ENCODE measurements at places on chromosomes 3 and 15. TPM values are rescaled to one million over a fixed set of nuclear protein-coding genes. Genes with fewer than 3 reads are reported as not detected.
A peak's percentile ranks its signal among the peaks of the same experiment; 100 is the strongest.

GRCh38 chr3:14491396-14492190, 48.5 kb downstream of the GRIP2 start:
- DNase-seq: peak; percentile 46

- no peak for DNase-seq
These were observed 37.2 kb downstream of the SMAD3 start for GRCh38 chr15:67102599-67102929.

GRCh38 chr15:90674476-90674875, 42.7 kb upstream of the BLM start:
- no peak for DNase-seq

DNA sequence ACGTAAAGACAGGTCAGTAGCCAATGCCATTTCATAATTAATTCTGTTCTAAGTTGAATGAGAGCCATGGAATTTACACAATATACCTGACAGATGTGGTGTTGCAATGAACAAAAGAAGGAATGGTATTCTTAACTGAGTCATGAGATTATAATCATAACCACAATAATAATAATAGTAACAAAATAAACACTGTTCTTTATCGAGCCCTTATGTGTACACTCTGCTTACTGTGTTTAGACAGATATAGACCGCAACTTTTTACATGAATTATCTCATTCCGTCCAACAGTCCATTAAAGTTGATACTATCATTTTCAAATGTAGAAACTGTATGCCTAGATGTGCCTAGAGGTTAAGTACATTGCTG, 28.2 kb upstream of the SCAANT1 start:
- no peak for DNase-seq

The C3orf49 gene
- not detected for polyA plus RNA-seq

DNA sequence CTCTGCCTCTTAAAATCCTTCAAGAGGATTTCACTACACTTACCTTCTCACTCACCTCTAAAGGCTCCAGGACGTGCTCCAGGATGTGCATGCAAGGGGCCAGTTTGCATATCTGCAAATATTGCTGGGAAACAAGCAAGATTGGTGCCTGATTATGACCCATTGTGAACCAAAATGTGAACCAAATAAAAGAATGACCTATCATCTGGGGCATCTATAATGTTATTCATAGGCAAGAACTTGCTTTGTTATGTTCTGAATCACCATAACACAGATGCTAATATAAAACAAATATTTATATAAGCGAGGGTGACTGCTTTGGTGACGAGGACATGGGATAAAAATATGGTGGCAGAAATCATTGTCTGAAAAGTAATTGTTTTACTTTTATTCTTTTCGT, 5.5 kb downstream of the IL12A start:
- no peak for DNase-seq

DNA sequence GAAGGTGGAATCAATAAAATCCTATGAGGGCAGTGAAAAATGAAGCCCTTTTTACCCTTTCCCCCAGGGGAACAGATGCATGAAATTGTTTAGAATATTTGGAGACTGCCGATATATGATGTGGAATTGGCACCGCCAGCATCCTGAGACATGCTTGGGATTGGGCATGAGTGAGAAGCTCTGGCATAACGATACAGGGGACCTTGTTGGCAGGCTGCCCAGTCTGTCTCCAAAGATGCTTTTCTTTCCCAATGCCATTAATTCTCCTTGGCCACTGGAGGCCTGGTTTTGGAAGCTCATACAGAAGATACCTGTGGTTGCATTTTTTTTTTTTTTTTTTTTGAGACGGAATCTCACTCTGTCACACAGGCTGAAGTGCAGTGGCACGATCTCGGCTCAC, 800.6 kb upstream of the LMCD1 start:
- no peak for DNase-seq

DNA sequence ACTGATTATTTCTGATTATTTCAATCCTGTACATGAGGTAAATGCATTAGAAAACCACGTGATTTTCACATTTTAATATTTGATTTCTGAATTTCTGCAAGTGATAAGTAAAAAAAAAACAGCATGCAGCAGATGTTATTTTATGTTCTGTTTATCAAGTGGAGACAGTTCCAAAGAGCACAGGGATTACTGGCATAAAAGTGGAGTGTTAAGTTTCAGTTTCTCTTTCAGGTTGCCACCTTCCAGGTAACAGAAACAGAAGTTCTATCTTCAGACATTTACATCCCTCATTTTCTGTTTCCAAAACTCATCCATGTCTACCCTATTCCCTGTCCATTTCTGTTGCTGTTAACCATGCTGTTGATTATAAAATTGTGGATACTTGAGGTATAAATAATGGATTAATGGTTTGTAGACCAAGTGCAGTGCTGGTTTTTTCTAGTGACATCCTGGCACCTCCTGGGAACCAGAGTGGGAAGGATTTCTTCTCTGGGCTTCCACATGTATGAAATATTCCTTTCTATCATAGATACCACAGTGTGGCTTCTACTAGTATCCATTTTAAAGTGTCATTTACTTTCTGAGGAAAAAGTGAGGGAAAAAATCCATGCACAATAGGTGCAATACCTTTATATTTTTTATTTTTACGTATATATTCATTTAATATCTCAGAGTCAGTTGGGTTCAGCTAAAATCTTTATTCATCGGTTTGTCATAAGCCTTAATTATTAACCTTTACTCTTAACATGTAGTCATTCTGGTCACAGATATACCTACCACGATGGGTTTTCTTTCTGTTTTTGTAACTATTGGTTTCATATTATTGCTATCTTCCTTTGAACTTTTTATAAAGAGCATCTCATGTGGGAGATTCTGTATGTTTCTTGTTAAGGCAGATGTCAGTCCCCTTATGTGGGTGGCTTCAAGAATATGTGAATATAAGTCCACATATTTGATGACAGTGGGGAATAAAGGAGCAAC, 1010.0 kb downstream of the SQOR start:
- DNase-seq: no peak

DNA sequence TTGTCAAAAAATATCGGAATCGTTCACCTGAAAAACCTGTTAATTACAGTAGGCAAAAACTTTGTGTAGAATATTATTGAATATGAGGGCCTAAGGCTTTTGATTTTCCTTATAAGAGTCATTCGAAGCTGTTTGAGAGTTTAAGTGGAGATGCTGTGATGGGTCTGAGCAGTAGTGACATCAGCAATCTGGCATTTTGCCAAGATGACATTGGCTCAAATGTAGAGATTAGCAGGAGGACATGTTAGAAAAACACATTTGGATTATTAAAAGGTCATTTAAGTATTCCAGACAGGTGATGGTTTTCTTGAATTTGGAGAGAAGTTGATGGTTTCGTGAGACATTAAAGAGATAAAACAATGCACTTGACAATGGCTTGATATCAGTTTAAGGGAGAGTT, 12.9 kb downstream of the OR5AC2 start:
- DNase-seq: no peak

GRCh38 chr15:49452595-49452994, 29.6 kb downstream of the FGF7 start:
- no peak for DNase-seq

The C3orf20 gene
- 0.02 TPM for polyA plus RNA-seq

DNA sequence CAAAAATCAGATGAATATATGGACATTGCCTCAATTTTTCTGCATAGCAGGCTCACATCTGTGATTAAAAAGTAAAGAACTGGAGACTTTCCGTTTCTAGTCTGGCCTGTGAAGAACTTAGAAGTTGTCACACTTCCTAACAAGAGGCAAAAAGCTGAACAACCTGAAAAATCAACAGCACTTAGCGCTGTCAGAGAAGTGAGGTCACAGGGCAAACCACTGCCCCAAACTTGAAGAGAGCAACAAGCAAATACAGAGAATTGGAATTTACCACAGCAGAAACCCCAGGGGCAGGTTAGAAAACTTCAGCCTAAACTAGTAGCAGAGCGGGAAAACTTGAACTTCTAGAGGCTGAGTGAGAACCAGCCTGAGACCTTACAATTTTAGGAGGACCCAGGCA, 38.9 kb downstream of the CCDC54 start:
- no peak for DNase-seq

The GPR15 gene
- polyA plus RNA-seq: not detected

DNA sequence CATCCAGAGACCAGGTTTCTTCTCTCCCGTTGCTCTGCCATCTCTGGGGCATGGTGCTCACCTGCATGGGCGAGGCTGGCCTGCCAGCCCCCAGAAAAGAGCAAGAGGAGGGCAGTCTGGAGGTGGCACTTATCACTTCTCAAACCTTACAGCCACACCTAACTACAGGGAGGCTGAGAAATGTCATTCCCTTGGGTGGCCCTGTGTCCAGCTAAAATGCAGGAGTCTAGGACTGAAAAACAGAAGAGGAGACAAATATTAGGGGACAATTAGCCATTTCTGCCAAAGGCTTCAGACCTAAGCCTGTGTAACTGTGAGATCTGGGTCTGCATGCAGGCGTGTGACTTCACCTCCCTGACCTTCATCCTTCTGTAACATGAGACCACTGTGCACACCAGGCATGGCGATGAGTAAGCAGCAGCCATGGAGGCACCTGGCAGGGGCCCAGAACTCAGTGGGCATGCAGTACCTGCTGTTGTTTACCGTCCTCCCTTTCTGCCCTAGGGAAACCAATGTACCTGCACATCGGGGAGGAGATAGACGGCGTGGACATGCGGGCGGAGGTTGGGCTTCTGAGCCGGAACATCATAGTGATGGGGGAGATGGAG, 83.4 kb downstream of the MESD start:
- DNase-seq: no peak

The CCR2 gene
- polyA plus RNA-seq: 0.43 TPM

The ZNF385D gene
- 0.86 TPM for polyA plus RNA-seq

- no peak for DNase-seq
These were observed 91.8 kb upstream of the CGNL1 start for GRCh38 chr15:57284535-57284934.

The KAT2B gene
- 20.9 TPM for polyA plus RNA-seq

The CRYGS gene
- polyA plus RNA-seq: 1.3 TPM

GRCh38 chr3:160686955-160687535, 10.1 kb downstream of the ARL14 start:
- no peak for DNase-seq

DNA sequence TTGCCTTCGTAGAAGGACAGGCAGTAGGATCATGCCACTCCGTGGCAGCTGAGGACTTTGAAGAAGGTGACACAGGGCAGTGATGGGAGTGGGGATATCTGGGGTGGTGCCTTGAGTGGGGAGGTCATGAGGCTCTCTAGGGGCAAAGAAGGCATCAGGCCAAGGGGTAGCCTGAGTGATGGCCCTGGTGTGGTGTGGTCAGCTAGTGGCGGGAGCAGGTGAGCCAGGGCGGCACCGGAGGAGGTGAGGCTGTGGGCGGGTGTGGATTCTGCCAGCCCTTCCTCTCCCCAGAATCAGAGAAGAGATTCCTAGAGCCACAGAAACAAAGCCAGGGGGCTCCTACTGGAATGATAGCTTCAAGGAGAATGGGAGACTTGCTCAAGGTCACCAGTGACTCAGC, 18.4 kb downstream of the WNT7A start:
- no peak for DNase-seq

- DNase-seq: no peak
These were observed 84.6 kb downstream of the ANO10 start for GRCh38 chr3:43537225-43537624.

The TM4SF1 gene
- polyA plus RNA-seq: 130 TPM

- no peak for DNase-seq
These were observed 499.6 kb upstream of the CCDC54 start for GRCh38 chr3:106877627-106878026.

GRCh38 chr15:79960502-79961212, 10.3 kb downstream of the BCL2A1 start:
- DNase-seq: no peak

- DNase-seq: no peak
These were observed 301.1 kb downstream of the NTRK3 start for GRCh38 chr15:87955284-87955909.

GRCh38 chr15:45448066-45448915, 69.9 kb upstream of the GATM start:
- no peak for DNase-seq

The GP5 gene
- 0.07 TPM for polyA plus RNA-seq

DNA sequence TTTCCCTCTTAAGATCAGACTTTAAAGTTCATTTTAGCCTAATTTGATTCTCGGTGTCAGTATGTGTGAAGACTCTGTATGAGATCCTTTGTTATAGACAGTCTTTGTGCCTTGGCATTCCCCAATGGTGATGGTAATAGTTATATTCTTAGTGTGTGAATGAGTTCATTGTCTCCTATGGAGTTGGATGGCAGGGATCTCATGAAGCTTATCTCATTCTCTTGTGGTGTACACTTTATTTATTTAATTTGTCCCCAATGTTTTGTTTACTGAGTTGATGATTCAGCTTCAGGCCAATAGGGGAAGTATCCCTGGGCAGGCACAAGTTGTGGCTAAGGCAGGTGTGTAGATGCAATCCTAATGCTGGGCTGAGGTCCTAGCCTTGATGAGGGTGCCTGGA, 222.0 kb upstream of the DPPA4 start:
- no peak for DNase-seq

DNA sequence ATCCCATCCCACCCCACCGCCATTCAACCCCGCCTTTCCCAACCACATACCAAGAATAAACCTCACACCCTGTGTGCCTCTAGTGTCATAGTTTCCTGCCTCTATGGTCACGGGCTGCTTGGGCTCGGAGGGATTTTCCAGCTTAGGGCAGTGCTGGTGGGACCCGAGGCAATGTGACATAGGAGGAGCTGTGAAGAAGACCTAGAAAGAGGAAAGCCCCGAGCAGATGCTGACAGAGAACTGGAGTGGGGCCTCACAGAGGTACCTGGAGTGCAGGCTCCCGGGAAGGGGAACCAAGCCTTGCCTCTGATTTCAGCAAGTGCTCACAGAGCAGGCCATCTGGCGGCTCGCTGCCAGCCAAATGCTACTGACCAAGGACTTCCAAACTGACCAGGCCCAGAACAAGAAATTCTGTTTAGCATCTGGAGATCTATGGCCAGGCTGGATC, 27.5 kb downstream of the BHLHE40 start:
- peak; percentile 68 for DNase-seq

- DNase-seq: no peak
These were observed 30.0 kb downstream of the AP3B2 start for GRCh38 chr15:82679626-82680199.

GRCh38 chr3:133943639-133944141, 48.0 kb upstream of the RAB6B start:
- no peak for DNase-seq

GRCh38 chr3:133472242-133472641, 72.4 kb downstream of the BFSP2 start:
- DNase-seq: peak; percentile 29

GRCh38 chr3:121431726-121432517, 113.9 kb downstream of the POLQ start:
- DNase-seq: no peak

DNA sequence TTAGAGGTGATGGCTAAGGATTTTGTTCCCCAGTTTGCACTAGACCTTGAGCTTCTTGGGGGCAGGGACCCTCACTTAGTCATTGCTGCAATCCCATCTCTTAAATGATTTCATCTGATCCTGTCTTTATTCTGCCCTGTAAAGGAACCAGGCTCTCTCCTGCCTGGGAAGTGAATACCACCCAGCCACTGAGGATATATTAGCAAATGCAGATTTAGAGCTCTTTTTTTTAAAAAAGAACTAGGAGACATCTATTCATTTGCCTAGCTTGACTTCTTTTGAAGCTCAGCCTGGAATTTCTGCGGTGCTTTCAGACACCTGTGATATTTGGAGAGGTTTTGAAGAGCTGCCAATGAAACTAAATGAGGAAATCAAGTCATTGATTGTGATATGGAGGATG, 41.8 kb downstream of the CA12 start:
- DNase-seq: no peak
